ENCODE measurements at places on chromosomes 12 and 14.

GRCh38 chr14:90453401-90453951 is 56.6 kb downstream of the CALM1 start:
- DNase-seq, result no peak

- DNase-seq, result no peak
Measured at GRCh38 chr14:68947802-68948201, 31.3 kb downstream of the ACTN1 start.

GRCh38 chr12:74977832-74978481 is 231.7 kb downstream of the KCNC2 start:
- DNase-seq, result no peak

DNA sequence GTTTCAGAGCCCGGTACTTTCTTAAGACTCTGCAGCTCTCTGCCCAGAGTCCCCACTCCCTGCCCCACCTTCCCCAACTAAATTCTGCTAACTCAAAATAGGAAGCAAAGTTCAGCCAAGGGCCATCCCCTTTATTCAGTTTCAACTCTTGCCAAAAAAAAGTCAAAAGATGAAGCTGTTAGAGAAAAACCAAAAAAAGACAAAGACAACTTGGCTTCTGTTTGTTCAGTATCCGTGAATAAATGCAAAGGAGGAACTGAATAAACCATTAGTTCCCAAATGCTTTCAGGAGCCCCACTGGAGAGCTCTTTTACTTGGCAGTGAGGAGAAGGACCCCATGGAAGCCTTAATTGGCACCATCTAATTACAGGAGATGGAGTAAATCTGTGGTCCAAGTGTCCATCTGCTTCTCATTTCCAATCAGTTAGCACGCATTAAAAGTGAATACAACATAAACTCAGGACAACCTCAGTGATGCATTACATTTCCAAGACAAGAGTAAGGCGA is 155.4 kb upstream of the GZMB start:
- no peak for DNase-seq

GRCh38 chr14:101922866-101923265 is 41.5 kb upstream of the DYNC1H1 start:
- DNase-seq, result no peak
